NCI-H187 treated with DMSO at 0.1 percent for 48 hours (cell line): ENCODE measurements at places on chromosomes 7 and 10.
A peak's percentile ranks its signal among the peaks of the same experiment; 100 is the strongest.

- no peak for DNase-seq
Measured at GRCh38 chr10:115977855-115978254, 295.2 kb downstream of the GFRA1 start.

DNA sequence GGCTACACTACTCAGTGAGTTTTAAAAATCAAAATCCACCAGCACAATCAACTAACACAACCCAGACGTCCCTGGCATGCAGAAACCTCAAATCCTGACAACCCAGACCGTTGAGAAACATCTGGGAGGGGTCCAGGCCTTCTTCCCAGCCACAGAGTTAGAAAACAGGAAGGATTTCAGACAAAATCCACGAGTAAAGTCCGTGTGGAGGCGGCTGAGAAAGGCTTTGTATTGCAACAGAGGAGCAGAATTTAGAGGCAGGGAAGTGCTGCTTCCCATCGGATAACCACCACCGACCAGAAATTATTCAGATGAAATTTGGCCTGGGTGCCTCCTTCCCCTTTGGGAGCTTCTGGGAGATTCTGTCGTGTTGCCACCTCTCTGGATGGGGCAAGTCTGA lies 61.5 kb downstream of the TNS3 start:
- no peak for DNase-seq

- no peak for DNase-seq
Measured at GRCh38 chr7:22219739-22220493, 137.0 kb downstream of the RAPGEF5 start.

DNA sequence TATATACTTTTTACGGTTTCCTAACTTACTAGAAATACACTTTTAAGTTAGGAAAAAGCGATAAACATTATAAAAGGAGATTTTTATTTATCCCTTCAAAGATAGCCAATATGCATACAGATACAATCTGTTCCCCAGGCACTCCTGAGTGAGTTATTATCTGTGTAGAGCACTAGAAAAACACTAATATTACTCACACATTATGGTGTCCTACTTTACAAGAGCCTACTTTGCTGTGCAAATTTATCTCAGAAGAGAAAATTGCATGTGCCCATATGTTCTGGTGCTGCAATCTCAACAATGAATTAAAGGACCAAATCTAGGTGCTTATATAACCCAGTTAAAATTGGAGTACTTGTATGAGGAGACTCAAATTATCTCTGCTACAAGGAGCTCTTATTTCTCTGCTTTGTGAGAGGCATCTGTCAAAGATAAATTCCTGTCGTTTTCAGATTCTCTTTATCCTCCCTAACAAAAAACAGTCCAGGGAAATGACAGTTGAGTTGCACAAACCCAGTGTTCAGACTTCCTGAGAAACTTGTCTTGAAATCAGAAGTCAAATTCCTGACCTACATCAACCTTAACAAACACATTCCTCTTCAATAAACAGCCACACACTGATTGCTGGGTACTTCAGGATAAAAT lies 28.9 kb downstream of the CPA1 start:
- DNase-seq, result peak; percentile 99

GRCh38 chr10:92809840-92810239 lies 38.5 kb upstream of the EXOC6 start:
- no peak for DNase-seq

- no peak for DNase-seq
Measured at GRCh38 chr7:114217026-114217806, 197.4 kb upstream of the FOXP2 start.

GRCh38 chr7:108442039-108442568 lies 14.1 kb downstream of the NRCAM start:
- peak; percentile 66 for DNase-seq

- DNase-seq, result no peak
Measured at GRCh38 chr7:16465469-16466361, at the start of gene SOSTDC1. SOSTDC1 (minus strand) TSS chr7:16465738; CDS start chr7:16465668, 70 bp downstream.

GRCh38 chr7:24197852-24198251 lies 86.1 kb upstream of the NPY start:
- no peak for DNase-seq
